Vagina (tissue), 2 donors: ENCODE measurements at places on chromosomes 7 and 10. TPM values are rescaled to one million over a fixed set of nuclear protein-coding genes. Genes with fewer than 3 reads are reported as not detected.

DNA sequence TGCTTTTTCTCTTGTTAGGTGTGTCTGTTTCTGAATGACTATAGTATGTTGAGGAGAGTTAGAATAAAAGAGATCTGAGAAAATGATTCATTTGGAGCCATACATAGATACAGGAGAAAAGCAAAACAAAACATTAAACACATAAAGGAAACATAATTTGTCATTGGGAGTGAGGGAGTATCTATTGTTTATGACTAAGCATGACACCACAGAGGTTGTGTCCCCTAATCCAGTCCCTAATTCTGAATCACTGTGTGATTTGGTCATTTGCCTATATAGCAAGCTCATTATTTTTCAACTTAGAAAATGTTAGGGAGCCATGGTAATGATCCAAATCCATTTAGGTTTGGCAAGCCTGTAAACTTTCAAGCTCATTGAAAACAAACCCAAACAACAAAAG, 132.3 kb upstream of the BMPER start:
- DNase-seq, result no peak

DNA sequence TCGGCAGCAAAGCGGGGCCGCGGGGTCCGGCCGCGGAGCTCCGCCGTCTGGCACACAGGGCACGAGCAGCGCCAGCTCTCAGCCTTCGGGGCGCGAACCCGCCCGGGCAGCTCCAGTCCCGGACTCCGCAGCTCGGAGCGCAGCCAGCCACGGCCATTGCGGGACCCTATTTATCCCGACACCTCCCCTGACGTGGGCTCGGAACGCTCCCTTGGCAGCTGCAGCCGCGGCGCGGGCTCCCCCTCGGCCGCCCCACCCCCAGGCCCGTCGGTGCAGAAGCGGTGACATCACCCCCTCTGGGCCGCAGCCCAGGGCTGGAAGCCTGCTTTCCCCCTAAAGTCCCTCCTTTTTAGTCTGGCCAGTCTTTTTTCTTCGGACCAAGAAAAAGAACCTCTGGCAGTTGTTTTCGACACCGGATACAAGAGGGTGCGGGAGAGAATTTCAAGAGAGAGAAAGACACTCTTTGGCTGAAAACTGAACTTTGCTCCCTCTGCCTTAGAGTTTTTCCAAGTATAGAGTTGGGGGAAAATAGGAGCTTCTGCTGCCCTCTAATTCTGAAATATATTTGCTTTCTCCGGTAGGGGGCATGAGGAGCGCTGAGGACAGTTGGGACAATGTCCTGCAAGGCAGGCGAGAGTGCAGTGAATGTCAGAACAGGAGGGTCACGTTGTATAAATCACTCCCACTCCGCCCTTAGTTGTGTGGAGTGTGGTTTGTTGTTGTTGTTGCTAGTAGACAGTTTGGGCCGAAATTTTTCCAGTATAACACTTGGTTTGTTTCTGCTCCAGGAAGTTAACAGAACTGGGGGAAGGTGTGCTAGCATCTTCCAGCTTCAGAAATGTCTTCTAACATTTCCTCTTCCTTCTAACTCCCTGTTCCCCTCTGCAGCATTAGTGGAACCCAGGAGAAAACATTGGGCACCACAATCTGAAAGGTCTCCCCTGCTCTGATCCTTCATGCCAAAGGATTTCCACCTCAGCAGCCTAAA, at the start of gene SFRP4:
SFRP4 (minus strand) TSS at position 145 of the 988 bp plus-strand sequence. CDS start 280 bp downstream, outside the sequence.
- DNase-seq, result no peak

The NUTM2A gene
- 0.98 TPM for total RNA-seq

The TMEM248 gene
- 59.7 TPM for total RNA-seq
